ENCODE measurements at places on chromosomes 6 and 20.

DNA sequence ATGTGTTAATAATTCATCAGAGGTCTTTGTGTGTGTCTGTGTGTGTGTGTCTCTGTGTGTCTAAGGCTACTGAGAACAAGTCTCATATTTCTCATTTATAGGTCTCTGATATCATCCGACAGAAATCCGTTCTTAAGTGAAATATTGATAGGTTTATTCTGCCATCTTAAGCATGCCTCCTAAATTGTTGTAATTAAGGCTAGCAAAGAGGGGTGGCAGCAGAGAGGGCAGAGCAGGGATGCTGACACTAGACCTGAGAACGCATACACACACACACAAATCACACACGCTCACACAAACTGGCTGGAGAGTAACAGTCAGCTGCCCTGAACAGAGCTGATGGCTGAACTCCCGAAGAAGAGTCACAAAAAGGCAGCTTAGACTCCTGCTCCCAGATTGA is 84.9 kb upstream of the LRFN2 start:
- no peak for DNase-seq

DNA sequence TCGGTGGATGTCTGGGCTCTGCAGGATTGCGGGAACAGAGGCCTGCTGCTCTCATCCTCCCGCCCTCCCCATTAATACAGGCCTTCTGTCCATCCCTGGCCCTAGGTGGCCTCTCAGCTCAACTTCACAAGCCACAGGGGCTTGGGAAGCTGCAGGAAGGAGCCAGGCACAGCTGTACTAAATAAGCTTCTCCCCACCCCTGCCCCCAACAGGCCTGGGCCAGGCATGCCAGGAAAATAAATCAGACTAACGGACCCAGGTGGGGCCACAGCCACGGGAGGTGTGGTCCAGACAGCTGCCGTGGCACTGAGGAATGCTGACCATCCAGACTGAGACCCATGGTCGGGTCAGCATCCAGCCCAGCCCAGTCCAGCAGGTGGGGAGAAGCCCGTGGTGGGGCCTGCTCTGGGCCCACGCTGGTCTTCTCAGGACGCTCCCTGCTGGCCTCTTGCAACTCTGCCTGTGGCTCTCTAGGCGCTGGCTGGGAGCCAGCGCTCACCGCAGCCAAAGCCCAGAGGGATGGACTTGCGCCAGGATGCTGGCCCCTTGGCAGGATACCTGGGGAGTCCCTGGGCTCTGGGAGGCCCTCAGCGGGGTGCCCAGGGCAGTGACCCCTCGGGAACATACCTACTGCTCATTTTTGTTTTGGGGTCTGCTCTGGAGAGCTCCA is 8.6 kb upstream of the YTHDF1 start:
- no peak for DNase-seq

- no peak for DNase-seq
Measured at GRCh38 chr20:14634665-14635064, 297.3 kb upstream of the FLRT3 start.

- DNase-seq, result no peak
Measured at GRCh38 chr6:55957961-55958422, 82.6 kb upstream of the BMP5 start.

DNA sequence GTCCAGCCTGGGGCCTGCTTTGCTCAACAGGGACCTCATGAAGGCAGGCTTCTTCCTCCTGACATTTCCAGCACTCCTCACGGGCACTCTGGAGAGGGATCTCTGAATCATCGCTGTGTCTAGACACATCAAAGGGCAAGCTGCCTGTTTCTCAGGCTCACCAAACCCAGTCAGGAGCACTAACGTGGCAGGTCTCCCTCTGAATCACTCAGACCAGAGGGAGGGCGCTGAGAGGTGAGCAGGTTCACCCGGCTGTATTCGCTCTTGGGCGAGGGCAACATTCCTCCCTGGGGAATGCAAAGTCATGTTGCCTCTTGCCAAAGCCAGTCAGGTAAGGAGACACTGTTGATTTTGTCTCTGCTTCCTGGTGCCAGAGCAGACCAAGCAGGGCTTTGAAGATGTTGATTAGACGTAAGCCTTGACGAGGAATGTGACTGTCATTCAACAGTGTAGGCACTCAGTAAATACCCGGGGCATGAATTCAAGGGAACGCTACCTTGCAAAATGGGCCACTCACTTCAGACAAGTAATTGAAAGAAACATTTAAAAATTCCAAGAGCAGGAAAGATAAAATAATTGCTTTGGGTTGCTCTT is 50.1 kb downstream of the CYP24A1 start:
- DNase-seq, result no peak

- DNase-seq, result no peak
Measured at GRCh38 chr6:88361298-88361697, 195.2 kb upstream of the CNR1 start.

- no peak for DNase-seq
Measured at GRCh38 chr20:571754-572441, 28.3 kb upstream of the CSNK2A1 start.

GRCh38 chr20:46438156-46438750 is 31.8 kb upstream of the ELMO2 start:
- DNase-seq, result no peak

DNA sequence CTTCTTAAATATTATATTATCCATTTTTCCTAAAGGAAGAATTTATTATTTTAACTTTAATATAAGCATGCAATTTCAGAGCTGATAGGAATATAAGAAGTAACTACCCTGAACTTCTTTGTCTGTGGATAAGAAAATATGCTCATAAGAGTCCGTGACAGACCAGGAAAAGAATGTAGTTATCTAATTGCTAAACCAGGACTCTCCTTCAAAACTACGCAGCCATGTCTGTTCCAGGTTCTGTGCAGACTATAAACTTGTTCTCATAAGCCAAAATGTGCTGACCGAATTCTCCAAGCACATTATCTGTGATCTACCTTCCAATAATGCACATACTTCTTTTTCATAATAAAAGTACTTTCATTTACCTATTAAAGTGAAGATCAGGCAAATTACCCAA is 116.5 kb downstream of the TRDN start:
- no peak for DNase-seq

DNA sequence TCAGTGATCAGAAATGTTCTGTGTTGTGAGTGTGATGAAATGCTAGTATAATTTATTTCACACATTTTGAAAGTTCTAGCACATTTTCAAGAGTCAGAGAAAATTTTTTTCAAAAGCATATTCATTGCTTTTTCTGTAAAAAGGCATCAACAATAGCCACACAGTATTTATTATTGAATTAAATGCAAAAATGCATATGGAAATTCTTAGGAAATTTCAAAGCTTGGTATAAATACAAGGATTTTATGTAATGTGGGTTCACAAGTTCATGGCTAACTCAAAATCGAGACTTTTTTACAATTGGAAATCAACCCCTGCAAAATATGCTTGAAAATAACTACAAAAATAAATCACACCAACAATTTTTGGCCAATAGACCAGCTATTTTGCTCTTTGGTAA is 302.0 kb upstream of the ECI2 start:
- no peak for DNase-seq

DNA sequence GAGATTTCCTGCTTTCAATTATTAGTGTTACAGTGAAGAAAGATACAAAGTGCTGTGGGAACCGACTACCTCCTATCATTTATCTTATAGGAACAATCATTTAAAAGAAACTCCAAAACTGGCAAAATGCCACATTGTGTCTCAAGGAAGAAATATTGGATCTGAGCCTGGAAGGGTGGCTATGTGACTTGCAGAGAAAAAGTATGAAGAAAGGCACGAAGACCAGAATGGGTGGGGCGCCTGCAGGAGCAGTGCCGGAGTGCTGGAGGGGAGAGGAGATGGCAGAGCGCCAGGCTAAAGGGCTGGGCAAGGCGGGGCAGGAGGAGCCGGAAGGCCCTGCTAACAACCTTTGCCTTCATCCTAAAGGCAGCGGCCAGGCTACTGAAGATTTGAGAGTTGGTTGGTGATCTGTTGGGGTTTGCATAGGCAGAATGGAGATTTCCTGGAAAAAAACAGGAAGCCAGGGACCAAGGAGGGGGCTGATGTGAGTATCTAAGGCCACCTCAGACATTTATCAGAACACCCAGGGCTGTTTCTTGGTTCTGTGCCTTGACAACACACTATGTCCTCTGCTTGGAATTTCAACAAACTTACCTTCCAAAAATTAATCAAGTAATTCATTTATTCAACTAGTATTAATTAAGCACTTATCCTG is 125.6 kb downstream of the MAFB start:
- DNase-seq, result no peak

GRCh38 chr6:90328004-90328403 is 31.4 kb upstream of the BACH2 start:
- DNase-seq, result no peak

GRCh38 chr6:128111096-128111495 is 210.2 kb upstream of the THEMIS start:
- DNase-seq, result no peak

- peak; percentile 36 for DNase-seq
Measured at GRCh38 chr6:142935553-142936517, 9.1 kb downstream of the HIVEP2 start.

DNA sequence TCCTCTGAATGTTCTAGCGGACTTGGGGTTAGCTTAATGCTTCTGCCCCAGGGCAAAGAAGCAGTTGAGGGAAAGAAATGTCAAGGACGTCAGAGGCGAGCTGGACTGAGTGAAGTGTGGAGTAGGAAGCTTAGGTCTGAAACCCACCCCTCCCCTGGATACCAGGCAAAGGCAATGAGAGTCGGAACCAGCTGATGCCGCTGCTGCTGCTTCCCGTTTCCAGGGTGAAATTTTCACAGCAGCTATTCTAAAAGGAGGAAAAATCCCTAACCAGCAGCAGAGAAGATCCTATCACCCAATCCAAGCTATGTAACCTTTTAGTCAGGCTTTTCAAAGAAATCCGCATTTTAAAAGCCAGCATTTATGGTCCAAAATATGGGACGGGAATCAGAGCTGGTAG is 564.3 kb downstream of the LMBRD1 start:
- no peak for DNase-seq

DNA sequence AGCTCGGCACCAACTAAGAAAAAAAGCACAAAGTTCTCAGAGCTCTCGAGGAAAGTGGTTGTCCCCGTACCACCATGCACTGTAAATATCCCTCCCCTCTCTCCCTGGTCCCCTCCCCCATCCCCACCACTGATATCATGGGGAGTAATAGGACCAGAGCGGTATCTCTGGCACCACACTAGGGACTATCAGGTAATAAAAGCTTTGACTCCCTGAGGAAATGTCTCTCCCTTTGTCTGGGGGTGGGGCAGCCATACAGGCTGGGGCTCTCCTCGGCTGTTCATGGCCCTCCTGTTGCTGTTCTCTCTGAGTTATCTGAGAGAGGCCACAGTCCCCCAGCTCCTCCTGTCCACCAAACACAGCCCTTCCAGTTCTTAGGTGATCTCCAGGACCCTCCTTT is 5.0 kb upstream of the GNRH2 start:
- DNase-seq, result no peak

DNA sequence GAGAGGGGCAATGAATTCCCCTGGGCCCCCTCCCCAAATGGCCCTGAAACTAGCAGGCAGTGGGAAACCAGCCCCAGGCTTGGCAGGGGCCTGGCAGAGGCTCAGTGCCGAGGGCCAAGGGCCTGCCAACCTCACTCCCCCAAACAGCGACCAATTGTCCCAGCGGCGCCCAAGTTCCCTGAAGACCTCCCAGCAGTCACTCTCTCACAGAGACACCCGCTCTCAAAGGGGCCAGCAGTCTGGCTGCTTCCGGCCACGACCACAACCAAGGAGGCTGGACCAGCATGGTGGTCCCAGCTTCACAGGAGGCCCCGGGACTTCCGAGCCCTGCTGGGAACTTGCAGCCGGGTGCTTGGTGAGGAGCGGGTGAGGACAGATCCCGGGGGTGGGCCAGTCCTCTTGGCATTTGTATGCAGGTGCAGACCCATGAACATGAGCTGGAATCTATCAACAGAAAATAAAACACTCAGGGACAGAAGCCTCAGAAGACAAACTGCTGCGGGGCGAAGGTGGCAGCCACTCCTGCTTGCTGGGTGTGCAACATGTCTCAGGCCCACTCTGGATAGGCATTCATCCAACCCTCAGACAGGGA is 17.5 kb upstream of the SIRPA start:
- DNase-seq, result no peak

DNA sequence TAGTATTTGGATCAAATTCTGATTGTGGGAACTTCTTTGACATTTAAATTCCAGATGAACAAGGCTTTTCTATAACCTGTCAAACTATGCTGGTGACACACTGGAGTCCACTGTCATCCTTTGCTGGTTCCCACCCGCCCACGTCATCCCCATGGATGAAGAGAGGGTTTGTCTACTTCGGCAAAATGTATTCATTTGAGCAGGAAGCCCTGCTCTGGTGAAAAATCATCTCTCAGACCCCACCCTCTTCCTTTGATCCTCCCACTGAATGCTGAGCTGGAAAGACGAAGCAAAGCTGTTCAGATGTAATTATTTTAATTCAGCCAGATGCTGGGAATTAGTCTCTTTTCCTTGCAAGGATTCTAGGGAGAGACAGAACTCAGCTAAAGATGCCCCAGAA is 50.5 kb downstream of the CPNE5 start:
- DNase-seq, result peak; percentile 41

DNA sequence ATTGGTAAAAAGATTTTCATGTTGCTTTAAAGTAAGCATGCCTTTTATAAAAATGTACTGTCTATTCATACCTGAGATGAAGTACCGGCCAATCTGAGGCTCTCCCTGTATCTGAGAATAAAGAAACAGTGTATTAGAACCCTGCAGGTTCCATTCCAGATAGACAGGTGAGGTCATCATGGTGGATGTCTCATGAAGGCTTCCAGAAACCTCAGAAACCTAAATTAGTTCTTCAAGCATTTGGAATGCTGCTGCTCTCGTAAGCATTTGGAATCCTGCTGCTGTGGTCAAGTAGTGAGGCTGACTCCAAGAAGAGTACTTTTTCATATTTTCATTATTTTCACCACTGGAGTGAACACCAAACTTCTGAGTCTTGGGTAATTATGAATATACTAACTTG is 642.3 kb downstream of the MAFB start:
- DNase-seq, result no peak

Measured in stimulated activated CD4-positive, alpha-beta T cell treated with anti-CD3 and anti-CD28 coated beads, Interleukin-2, amount 100 ng/mL, for 24 hours (primary cell).